ENCODE measurements at places on chromosomes 16 and 17. TPM values are rescaled to one million over a fixed set of nuclear protein-coding genes. Genes with fewer than 3 reads are reported as not detected.
A peak's percentile ranks its signal among the peaks of the same experiment; 100 is the strongest.

GDE1 gene
- total RNA-seq: 30.8 TPM

LHX1 gene
- not detected for total RNA-seq

COPZ2 gene
- 1.7 TPM for total RNA-seq

USP43 gene
- 1.3 TPM for total RNA-seq

MMP25 gene
- 5.6 TPM for total RNA-seq

TMC8 gene
- total RNA-seq: 219 TPM

KRT17 gene
- total RNA-seq: 0.70 TPM

KRTAP16-1 gene
- total RNA-seq: not detected

SPNS2 gene
- 1.6 TPM for total RNA-seq

TEX14 gene
- 2.3 TPM for total RNA-seq

- DNase-seq: peak; percentile 52
Observed at GRCh38 chr16:20300312-20301097, 26.8 kb downstream of the GP2 start.

DNA sequence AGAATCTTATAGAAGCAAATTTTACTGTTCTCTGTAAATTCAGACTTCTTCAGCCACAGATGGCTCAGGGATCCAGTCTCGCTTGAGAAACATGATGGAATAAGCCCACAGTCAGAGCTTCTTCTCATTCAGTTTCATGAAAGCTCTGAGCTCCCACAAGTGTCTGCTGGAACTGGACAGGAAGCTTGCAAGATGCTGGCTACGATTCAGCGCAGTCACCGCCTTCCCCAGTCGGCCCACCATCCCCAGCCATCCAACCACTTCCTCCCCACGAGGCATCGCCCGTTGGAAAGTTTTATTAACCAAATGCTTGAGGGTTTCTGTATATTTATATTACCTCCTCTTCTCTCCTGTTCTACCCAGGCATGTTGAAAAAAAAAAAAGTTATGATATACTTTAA lies 171.7 kb downstream of the ZFHX3 start:
- DNase-seq: no peak

DNA sequence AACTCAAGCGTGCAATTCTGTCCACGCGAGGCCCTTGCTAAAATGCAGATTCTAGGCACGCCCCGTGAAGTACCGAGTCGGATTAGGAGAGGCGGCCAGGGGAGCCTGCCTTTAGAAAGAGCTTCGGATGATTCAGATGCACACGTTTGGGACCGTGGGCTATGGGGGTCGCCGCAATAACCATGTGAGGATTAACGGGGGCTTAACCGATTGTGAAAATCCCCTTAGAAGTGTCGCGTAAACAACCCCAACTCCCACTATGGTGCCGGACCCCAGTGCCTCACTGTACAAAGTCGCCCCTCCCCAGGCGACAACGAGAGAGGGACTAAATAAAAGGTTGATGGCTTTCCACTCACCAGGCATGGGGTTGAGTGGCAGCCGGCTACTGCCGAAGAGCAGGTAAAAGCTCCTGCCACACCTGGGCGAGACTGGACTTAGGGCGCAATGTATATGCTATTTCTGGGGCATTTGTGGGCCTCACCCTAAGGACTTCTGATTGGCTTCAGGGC lies 635 bp upstream of the SP2 start:
- peak; percentile 42 for DNase-seq

- peak; percentile 68 for DNase-seq
Observed at GRCh38 chr16:90077757-90078578, 837 bp upstream of the PRDM7 start.

DNA sequence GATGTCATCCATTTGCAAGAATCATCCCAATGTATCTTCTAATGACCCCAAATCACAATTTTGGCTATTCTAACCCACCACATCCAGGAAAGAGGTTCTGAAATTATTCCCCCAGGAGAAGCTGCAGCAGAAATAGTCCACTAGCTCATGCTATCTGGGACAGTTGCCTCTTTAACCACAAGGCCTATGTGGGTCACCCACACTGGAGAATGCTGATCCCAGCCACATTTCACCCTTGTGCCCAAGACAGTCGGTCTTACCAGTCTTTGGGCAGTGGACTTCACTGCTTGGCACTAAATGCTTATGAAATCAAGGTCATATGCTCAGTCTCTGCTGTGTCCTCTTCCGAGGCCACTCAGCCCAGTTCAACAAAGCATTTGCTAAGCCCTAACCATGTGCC lies 27.0 kb downstream of the ABCC12 start:
- DNase-seq: no peak

DNA sequence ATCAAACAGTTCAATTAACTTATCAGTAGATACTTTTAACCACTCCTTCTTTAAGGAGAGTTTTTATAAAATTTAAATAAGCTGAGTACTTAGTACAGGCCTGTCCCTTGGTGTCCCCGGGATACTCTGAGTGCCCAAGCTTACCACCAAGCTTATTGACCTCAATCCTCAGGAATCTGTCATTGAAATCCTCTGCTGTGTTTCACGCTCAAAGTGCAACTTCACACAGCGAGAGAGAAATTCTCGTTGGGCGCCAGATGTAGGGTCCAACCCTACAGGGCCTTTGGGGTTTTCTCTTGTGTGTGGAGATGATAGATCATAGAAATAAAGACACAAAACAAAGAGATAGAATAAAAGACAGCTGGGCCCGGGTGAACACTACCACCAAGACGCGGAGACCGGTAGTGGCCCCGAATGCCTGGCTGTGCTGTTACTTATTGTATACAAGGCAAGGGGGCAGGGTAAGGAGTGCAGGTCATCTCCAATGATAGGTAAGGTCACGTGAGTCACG lies 65.3 kb upstream of the ARL4D start:
- no peak for DNase-seq

GRCh38 chr16:54050459-54051210 lies 236.0 kb downstream of the IRX3 start:
- DNase-seq: no peak

GRCh38 chr16:22186517-22186916 lies 19.6 kb upstream of the EEF2K start:
- no peak for DNase-seq

DNA sequence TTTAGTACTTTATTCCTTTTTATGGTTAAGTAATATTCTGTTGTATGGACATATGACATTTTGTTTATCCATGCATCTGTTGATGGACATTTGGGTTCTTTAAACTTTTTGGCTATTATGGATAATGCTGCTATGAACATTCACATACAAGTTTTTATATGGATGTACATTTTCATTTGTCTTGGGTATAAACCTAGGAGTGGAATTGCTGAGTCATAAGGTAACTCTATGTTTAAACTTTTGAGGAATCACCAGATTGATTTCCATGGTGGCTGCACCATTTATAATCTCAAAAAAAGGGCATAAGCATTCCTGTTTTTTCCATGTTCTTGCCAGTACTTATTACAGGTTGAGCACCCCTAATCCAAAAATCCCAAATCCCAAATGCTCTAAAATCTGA lies 90.3 kb upstream of the CRHR1 start:
- no peak for DNase-seq

- DNase-seq: no peak
Observed at GRCh38 chr16:2072926-2073325, 25.1 kb downstream of the TSC2 start.

GRCh38 chr16:67517661-67518423 lies 10.8 kb upstream of the RIPOR1 start:
- peak; percentile 89 for DNase-seq

- DNase-seq: no peak
Observed at GRCh38 chr16:30896261-30896888, at the start of gene CTF1. TSS of gene CTF1 (plus strand) at chr16:30896614. CDS start at chr16:30896644, 30 bp downstream.

GRCh38 chr17:17505610-17506171 lies 9.5 kb upstream of the RASD1 start:
- DNase-seq: no peak

GRCh38 chr17:20128036-20128667 lies 119.0 kb downstream of the SPECC1 start:
- DNase-seq: no peak

DNA sequence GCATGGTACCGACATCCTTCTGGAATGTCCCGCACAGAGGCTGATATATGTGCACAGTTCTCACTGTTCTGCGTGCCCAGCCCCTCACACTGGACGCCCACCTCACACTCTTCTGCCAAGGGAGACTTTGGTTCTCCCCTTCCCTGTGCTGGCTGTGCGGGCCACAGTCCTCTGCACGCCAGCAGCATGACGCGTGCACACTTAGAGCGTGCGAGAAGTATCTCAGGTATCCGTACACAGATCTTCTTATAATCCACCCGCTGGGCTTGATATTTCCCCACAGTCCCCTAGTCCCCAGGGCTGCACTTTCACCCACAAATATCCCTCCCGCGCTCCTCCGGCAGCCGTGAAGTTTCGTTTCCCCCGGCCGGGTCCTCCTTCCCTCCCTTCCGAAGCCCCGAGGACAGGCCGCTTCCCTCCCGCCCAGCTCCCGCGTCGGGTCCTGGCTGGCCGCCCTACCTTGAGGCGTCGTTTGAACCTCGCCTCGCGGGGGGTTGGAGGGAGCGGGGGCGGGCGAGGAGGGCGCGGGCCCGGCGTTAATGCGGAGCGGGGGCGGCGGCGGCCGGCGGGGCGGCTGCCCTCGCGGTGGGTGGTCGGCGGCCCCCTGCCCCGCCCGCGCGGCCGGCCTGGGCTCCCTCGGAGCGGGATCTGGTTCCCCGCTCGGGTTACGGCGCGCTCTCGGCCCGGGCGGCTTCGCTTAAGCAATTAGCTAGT lies 5.0 kb upstream of the FOXF1 start:
- DNase-seq: no peak

GRCh38 chr17:75288770-75289114 lies 491 bp downstream of the SLC25A19 start:
- DNase-seq: peak; percentile 78

DNA sequence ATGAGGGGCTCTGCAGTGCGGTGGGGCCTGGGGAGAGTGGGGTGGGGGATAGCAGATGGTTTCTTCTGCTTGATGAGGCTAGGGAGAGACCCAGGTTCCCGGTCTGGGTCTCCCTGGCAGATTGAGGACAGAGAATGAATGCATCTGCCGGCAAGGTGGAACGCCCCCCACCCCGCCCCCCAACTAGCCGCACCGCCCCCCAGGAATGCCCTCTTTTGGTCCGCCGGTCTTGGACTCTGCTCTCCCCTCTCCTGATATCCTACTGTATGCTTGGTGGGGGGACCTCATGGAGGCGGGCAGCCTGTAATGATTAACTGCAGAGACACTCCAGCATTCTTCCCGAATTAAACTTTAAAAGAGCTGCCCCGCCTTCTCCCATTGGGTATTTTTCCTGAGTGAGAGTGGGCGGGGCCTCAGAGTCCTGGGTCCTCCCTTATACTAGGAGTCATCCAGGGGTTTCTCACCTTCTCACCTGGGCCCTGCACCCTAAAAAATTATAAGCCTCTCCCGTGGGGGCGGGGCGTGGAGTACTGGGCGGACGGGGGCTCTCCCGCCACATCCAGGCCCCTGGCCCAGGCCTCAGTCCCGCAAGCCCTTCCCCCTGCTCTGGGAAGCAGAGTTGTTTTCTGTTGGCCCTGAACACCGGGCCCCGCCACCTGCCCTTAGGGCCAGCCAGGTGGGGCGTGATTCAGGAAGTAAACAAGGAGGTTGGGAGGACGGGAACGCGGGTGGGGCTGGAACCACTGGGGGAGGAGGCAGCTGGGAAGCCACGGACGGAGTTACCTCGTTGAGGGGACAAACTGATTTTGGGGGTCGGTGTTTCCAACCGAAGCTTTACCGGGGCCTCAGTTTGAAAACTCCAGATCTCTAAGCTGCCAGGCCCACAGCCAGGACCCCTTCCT lies 1.5 kb downstream of the GRB7 start:
- peak; percentile 45 for DNase-seq

Measured in OCI-LY7 (cell line).